Stimulated activated CD8-positive, alpha-beta memory T cell treated with anti-CD3 and anti-CD28 coated beads, Interleukin-2, amount 100 ng/mL, for 1 hour (primary cell): ENCODE measurements at places on chromosomes 2 and 18.

DNA sequence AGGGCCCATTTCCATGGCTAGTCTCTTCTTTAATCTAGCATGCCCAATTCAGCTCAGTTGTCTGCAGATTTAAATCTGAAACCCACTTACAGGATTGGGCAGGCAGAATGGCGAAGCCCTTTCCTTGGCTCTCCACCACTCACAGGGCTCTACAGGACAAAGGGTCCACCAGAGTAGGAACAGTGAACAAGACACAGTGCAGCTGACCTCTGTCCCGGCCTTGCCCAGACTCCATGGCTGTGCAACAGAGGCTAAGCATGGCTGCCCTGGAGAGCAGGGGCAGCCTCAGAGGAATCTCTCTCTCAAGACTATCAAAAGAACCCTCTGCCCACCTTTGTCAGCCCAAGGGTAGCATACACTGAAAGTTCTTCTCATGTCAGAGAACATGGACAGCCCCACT lies 9.7 kb upstream of the ATP6V1B1 start:
- DNase-seq, result no peak

GRCh38 chr2:176268976-176269318 lies 295 bp upstream of the MTX2 start:
- DNase-seq, result no peak

GRCh38 chr2:10294077-10294476 lies 8.6 kb upstream of the HPCAL1 start:
- no peak for DNase-seq

DNA sequence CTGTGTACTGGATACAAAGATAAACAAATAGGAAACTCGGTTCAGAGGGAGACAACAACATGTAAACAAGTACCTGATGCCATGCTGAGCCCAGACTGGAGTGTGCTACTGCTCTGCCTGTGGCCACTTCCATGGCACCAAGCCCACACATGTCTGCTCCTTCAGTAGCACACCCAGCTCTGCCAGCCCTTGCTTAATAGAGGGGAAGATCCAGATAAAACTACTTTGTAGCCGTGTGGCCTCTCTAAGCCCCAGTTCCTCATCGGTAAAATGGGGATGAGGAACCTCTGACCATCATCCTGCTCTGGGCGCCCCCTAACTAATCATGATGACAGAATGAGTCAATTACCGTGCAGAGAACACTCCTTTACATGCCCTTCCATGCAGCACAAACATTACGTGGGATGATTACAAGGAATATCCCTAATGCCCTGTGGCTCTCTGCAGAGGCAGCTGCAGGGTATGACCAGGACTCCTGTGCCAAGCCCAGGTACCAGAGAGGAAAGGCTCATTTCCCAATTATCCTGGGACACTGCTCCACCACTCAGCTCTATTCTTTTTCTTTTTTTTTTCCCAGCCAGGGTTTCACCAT lies 34.9 kb downstream of the DNMT3A start:
- no peak for DNase-seq

DNA sequence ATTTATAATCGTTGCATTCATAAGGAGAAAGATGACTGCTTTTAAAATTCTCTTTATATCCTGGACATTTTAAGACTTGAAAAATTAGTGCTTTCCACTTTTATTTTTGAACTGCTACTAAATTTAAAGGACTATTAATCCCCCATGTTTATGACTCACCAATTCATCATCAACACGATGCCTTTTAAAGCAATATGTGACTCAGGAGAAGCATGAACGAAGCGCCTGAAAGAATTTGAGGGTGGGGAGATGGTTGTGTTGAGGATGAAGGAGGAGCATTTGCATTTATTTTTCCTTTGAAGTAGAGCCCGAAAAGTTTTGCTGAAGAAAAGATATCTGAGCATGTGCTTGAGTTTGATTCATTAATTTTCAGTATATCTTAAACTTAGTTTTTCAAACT lies 192.2 kb upstream of the LRRTM1 start:
- no peak for DNase-seq

DNA sequence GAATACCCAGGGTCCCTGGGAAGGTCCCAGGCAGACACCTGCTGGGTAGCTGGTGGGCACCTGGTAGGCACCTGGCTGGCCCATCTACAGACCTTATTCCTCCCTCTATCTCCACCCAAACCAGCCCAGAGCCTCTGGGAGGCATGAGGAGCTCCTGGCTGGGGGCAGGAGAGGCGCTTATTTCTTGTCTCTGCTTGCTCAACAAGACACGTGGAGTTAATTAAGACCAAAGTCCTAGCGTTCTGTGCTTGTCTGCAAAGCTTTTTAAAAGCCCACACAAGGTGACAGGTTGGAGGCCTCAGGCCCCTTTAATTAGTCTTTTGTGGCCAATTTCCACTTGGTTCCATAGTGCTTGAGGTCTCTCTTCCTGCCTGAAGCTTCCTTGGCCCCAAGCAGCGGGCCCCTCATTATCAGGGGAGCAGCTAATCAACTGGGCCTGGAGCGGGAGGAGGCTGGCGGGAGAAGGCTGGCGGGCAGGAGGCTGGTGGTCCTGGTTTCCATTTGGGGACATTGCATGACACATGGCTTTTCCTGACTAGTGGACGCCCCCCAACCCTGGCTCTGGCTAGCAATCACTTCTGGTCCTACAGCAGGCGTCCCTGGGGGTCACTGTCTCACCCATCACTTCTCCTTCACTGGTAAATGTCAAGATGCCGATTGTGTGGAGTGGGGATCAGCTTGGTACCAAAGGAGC lies 65.4 kb upstream of the HDAC4 start:
- DNase-seq, result no peak

- DNase-seq, result no peak
These were observed 311.2 kb downstream of the CMPK2 start for GRCh38 chr2:6554466-6554865.

DNA sequence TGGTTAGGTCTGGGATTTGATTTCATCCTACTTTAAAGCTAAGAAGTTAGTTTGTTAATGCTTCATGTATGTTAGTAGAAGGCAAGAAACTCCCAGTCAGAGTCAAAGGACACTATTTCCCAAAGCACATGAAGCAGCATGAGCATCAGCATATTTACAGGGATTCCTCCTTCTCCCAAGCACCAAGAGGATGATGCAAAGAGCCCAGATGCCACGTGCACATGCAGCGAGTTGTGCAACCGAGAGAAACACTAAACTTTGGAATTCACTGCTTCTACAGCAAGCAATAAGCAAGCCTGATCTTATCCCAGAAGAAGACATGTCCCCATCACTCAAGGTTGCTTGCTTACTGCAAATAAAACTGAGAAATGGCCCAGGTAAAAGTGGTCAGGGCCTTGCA lies 32.5 kb downstream of the CPO start:
- no peak for DNase-seq

DNA sequence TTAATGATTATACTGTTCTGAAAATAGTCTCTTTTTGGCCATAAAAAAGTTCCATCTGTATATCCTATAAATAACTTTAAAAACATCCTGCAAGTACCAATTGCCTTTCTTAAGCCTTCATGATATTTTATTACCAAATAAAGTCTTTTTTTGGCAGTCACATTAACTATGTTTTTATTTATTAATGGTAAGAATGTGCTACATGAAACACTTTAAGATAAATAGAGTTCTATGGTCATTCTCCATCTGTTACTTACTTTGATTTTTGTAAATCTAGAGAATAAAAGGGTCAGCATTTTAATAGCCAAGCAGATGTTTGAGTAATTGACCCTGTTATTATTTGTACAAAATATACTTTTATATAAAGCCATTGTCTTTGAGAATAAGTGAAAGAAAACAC lies 52.6 kb downstream of the LCLAT1 start:
- DNase-seq, result no peak

DNA sequence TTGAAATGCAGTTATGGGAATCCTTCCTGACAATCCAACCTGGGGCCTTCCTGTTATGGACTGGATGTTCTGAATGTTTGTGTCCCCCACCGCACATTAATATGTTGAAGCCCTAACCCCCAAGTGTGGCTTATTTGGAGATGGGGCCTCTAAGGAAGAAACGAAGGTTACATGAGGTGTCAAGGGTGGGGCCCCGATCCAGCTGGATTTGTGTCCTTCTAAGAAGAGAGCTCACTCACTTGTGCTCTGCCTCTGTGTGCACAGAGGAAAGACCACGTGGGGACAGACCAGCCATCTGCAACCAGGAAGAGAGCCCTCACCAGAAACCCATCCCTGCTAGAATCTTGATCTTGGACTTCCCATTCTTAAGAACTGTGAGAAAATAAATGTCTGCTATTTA lies 44.4 kb downstream of the MAP3K19 start:
- no peak for DNase-seq

GRCh38 chr2:232142049-232142448 lies 180.5 kb downstream of the DIS3L2 start:
- no peak for DNase-seq

- no peak for DNase-seq
These were observed 2.0 kb downstream of the NAGK start for GRCh38 chr2:71070294-71071093.

DNA sequence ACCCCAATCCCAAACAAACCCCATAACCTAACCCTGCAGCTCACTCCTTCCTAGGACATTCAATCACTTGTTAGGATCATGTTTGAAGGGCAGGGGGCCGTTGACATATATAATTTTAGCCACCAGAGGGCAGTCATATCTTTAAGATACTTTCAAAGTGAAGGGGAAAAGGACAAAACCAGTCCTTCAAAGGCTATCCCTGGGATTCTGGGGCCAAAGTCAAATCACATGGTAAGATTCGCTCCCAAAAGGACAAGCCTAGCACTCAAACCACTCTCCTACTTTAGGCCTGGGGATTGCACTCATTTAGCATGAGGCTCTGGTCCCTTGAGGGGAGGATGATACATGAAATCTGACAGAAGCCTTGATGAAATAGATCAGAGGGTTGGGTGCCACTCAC lies 44.6 kb downstream of the HAUS1 start:
- no peak for DNase-seq

DNA sequence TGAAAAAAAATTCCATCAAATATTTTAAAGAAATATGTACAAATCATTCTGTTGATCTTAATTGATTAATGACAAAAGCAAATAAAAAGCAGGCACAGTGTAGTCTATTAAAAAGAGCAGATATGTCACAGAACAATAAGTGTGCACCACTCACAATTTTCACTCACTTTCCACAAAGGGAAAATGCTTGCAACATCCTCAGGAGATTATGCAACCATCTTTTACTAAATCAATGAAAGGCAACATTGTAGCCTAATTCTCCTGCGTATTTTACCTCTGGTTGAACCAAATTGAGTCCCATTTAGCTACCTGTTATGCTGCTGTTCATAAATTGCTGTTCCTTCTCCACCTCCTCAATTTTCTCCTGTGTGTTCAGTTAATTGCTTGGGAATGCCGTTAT lies 1346.8 kb upstream of the PIK3C3 start:
- DNase-seq, result no peak

DNA sequence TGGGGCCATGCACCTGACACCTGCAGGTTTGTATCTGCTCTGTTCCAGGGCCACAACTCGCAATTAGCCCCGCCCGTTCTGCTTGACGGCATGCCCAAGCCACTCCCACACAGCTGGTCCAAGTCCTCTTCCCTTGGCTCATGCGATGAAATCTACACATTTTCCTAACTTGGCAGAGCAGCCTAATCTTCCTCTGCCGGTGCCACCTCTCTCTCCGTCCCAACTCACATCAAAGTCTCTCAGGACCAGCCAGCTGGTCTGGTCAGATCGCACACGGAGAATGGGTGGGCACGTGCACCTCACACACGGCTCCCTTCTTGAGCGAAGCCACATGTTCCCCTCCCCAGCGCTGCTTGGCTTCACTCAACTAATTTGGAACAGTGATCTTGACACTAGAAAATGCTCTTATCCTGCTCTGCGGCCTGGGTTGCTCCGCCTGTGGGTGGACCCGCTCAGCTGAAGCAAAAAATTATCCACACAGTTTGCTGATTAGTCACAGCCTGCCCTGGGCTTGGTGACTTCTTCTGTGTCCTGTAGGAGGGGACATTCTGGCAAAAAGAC lies 176.7 kb downstream of the NRP2 start:
- no peak for DNase-seq

DNA sequence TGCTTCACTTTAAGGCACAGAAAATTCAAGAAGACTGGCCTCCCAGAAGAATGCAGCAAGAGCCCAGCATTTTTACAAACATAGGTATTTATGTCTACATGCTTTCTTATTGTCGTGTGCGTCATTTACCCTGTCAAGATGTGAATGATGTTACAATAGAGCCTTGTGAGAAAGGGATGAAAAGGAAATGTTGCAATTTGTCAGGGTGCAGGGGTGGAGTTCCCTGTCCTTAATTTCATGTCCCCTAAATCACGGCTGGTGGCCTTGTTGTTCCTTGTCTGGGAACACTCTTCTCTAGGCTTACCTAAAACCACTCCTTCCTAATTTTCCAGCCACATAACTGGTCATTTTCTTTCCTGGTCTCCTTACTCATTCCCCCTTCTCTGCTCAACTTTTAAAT lies 194.2 kb downstream of the TXNL1 start:
- DNase-seq, result no peak

GRCh38 chr18:36078751-36079529 lies 11.6 kb upstream of the RPRD1A start:
- DNase-seq, result no peak

DNA sequence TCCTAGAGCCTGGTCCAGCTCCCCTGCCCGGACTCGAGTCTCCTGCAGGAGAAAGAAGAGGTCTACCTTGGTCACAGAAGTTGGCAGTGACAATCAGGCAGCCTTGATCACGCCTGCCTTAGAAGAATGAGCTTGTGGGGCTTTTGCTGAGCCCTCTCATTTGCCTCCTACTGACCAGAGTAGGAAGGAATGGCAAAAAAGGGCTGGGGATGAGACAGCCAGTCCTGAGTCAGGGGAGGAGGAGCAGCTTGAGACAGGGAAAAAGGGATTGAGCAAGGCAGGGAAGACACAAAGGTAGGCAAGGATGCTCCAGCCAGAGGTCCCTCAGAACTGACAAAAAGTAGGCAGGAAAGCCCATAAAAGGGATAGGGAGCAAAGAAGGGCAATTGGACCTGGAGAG lies 6.0 kb downstream of the WDR54 start:
- no peak for DNase-seq

- DNase-seq, result no peak
These were observed 3.7 kb downstream of the FBXO48 start for GRCh38 chr2:68463287-68463877.

DNA sequence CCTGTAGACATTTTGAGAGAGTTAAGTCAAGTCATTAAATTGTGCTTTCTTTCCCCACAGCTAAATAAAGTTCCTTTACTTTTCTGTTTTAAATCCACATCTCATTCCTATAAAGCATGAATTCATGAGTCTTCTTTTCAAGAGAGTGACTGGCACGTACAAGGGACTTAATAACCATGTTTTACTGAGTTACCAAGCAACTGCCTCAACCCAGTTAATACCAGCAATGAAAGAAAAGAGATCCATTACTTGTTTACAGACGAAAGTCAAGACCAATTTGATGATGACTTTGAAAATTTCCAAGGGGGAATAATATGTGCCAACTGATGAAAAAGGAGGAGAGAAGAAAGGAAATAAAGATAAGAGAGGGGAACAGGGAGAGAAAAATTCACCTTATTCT lies 1082.5 kb upstream of the GYPC start:
- no peak for DNase-seq

GRCh38 chr18:23967321-23968089 lies 47.0 kb upstream of the TTC39C start:
- no peak for DNase-seq

GRCh38 chr2:67993329-67993728 lies 69.5 kb downstream of the C1D start:
- no peak for DNase-seq
